NCI-H1092 treated with DMSO at 0.1 percent for 48 hours (cell line): ENCODE measurements at places on chromosomes 2 and 18.

DNA sequence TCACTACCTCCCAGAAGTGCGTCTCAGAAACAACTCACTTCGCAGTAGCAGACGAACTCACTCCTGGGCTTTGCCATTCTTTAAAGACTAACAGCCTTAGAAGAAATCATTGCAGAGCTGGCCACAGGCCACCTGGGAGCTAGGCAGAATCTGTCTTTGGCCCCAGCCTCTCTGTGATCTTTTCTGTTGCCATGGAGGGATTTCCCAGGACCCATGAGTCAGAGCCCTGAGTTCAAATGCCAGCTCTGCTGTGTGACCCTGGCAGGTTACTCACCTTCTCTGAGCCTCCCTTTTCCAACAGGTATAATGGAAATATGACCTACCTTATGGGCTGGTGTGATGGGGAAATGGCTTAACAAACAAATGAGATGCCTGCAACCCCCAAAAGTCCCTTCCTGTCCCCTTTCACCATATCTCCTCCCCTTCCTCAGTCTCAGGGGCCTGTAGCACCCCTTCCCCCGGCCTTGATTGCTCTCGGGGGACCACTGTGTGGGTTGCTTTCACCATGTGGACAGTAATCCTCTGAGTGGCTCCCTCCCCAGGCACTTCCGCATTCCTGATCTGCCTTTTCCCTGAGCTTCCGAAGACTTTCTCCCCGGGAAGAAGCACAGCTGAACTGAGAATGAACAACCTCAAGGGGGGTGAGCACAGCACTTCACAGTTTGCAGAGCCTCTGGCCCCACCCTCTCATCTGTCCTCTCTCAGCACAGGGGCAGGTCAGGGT is 34.0 kb upstream of the SLC66A3 start:
- DNase-seq, result no peak

- no peak for DNase-seq
These were observed 114.0 kb upstream of the SLC35G4 start for GRCh38 chr18:11495441-11495840.

GRCh38 chr2:160207804-160208654 is 8.0 kb upstream of the ITGB6 start:
- no peak for DNase-seq

- no peak for DNase-seq
These were observed 5.4 kb upstream of the POU3F3 start for GRCh38 chr2:104848526-104848925.

GRCh38 chr2:64904413-64905329 is 84.5 kb upstream of the SLC1A4 start:
- DNase-seq, result no peak

- no peak for DNase-seq
These were observed 25.7 kb downstream of the NR4A2 start for GRCh38 chr2:156306821-156307220.

DNA sequence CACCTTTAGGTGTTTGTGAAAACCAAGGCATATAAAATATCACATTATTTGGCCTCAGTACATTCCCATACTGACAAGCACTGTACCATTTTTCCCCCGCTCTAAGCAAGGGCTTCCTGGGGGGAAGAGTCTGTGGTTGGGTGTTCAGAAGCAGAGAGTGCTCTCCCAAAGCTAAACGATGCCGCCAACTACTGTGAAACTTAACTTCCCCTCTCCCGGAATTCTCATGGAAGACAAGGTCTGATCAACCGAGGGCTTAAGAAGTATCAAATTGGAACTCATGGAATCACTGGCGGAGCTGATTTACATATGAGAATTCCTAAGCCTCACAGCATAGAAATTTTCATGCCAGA is 433 bp upstream of the MFF start:
- DNase-seq, result no peak

- DNase-seq, result no peak
These were observed 48.8 kb downstream of the SPP2 start for GRCh38 chr2:234099266-234099665.

DNA sequence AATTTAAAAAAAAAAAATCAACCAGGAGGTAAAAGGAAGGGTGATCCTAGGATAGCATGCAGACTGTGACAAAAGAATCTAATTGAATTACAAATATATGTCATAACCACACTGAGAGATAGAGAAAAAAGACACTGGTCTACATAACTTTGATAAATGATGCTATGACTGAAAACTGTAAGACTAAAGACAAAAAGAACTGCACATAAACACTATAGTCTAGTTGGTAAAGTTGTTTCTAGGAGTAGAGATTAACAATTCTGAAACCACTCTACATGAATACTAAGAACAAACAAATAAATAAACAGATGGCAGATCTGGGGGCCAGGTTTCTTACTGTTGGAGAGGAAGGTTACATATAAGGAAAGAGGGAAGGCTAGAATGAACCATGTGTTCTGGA is 14.6 kb upstream of the CHAC2 start:
- no peak for DNase-seq

DNA sequence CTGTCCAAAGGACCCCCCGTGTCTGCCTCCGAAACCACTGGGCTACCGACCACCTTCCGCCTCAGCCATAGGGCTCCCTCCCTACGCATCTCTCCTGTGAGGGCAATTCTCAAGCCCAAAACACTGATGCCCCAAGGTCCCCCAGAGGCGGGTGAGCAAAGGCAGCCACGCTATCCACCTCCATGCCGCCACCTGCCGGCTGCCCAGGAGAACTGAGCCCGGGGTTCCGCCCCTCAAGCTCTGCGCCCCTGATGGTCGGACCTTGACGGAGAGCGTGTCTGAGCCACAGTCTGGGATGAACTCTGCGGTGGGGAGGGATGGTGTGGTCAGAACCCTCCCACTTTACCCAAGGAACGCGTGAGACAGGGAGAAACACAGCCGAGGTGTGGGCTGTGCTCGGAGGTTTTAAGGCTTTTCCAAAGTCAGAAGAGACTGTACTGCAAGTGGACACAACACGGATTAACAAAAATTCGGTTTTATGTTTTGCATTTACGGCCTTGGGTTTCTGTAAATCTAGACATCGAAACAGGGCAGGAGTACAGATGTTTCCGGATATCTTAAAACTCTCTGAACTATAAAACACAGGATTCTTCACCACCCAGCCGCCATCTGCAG is 114.1 kb downstream of the ZNF516 start:
- DNase-seq, result no peak
